ENCODE measurements at places on chromosomes 7 and 10.
A peak's percentile ranks its signal among the peaks of the same experiment; 100 is the strongest.

GRCh38 chr7:85229544-85229943 lies 42.7 kb upstream of the SEMA3D start:
- no peak for DNase-seq

DNA sequence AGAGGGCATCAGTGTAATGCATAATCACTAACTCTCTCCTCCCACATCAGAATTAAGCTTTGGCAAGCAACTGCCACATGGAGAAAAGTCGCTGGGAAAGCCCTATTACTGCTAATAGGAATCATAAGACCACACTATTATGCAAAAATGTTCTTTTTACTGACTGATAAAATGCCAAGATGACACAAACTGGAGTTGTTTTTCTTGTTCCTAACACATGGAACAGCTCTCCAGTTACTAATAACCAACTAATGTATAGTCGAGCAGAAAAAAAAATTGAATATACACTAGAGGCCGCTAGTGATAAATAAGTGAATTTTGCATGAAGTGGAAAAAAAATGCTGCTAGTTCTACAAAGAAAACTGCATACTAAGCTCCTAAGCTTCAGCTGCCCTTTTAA lies 165.6 kb downstream of the TPK1 start:
- peak; percentile 82 for DNase-seq

GRCh38 chr7:98997846-98998245 lies 119.5 kb downstream of the TRRAP start:
- DNase-seq = no peak

DNA sequence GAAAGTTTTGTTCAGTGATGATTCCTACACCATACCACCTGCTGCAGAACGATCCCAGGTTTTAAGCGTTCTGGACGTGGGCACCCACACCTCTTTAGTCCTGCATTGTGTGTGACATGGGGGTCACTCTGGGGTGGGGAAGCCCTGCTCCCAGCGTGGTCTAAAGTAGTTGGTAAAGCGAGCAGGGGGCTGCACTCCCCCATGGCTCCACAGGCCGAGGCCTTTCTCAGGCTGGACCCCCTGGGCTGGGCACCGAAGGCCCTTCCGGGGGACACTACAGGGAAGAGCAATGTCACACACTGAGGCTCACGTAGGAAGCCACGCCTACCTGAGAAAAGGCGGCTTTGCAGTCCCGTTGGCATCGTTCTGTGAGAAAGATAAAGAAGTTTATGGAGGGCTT lies 12.3 kb downstream of the BRI3 start:
- DNase-seq = no peak

DNA sequence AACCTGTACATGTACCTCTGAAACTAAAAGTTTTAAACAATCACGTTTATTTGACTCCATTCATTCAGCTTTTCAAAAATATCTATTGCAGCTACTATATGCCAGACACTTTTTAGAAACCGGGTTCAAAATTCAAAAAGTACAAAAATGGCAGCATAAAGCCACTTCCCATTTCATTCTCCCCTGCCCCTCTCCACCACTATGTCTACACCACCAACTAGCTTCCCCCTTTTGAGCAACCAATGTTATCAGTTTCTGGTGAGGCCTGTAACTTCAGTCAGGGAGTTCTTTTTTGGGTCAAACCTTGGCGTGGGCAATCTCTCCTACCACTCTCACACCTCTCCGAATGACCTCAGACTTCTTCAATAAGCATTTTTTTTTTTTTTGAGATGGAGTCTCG lies 11.5 kb upstream of the HHEX start:
- no peak for DNase-seq

DNA sequence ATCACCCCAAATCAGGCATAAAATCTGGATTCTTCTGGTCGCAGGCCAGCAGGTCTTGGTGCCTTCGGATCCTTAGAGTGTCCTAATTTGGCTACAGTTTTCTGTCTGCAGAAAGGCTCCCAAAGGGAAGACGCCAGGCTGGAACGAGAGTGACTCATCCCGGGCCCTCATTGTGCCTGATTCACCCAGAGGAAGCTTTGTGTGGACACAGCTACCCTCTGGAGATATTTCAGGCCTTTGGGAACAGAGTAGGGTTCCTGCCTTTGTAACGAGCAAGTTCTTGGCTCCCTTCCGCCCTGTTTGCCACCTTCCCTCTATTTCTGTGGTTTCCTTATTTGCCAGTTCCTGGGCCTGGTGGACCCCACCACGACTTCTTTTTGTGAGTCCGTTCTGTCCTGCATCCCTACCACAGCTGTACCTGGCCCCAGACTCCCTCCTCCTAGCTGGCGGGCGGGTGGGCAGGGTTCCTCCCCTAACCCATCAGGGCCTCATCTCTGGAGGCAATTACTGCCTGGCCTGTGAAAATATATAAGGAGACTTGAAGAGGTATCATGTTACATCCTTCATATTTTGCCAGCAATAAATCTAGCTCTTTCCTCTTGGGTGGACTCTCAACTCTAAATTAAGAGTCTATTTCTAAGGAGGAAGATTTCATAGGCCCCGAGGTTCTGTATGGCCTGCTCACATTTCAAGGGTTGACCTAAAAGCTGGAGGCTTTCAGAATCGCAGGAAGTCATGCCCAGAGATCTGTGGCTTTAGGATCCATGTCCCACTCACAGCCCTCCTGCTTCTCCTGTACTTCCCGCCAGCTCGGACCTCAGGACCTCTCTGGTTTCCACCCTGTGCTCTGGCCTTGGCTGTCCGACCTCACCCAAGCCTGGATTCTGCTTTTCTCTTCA lies 219.2 kb upstream of the ZNF32 start:
- no peak for DNase-seq

GRCh38 chr7:74082770-74083116 lies 861 bp upstream of the LIMK1 start:
- DNase-seq = no peak
